ENCODE measurements at places on chromosomes 3 and 15.
A peak's percentile ranks its signal among the peaks of the same experiment; 100 is the strongest.

DNA sequence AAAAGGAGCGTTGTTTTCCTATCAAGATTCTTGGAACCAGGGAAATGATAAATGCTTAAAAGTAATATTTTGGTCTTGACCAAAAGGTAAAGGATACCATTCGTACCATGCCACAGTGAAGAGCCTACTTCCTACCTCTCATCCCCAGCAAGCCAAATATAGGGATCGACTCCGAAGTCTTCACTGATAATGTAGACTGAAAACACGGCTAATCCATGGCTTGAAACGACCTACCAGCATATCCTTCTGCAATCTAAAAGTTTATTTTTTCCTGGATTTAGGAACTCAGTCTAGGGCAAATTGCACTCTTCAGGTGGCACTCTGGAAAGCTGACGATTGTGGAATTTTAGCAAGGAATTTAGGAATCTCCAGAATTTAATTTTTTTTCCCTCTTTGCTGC, 1.9 kb upstream of the SEMA6D start:
- DNase-seq: no peak

- no peak for DNase-seq
Measured at GRCh38 chr3:33989229-33989628, 190.8 kb downstream of the PDCD6IP start.

GRCh38 chr15:36331531-36332275, 247.7 kb upstream of the CDIN1 start:
- no peak for DNase-seq

DNA sequence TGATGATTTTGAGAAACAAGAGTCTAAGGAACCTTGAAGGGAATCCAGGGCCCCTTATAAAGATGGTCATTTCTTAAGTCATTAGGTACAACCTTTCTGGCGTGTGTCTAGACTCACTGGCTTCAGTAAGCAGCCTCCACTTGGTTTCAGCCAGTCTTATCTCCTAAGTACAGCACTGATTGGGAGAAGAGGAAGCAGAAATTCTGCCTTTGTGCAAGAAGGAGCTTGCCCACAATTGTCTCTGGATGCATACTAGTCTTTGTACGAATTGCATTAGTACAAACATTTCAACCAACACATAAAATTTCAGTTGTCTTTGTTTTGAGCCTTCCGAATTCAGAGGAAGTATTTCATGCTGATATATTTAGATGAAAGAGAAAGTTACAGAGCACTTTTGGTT, 139.4 kb downstream of the SLCO3A1 start:
- DNase-seq: no peak

DNA sequence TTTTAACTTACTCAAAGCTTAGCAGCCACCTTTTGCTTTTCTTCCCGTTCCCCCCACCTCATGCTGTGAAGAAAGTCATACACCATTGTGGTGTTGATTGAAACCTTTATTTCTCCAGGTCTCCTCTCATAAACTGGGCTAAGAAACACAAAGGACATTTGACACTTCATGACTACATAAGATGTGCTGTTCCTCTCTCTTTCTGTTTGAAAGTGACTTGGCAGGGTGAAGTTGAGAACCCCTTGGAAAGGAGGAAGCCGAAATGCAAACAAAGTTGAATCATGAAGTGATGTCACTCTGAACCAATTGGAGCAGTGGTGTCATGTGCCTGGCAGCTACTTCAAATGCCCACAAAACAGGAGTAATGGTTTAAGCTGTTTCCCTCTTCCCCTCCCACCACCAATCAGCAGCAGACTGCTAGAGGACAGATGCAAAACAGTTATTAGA, 174.7 kb downstream of the IGF1R start:
- no peak for DNase-seq

GRCh38 chr3:187403768-187404288, 35.6 kb downstream of the RTP4 start:
- DNase-seq: peak; percentile 12

GRCh38 chr15:32831485-32831884, 113.7 kb downstream of the GREM1 start:
- no peak for DNase-seq

GRCh38 chr3:57840473-57840872, 84.4 kb downstream of the SLMAP start:
- no peak for DNase-seq

- no peak for DNase-seq
Measured at GRCh38 chr3:70506775-70507174, 194.3 kb upstream of the MDFIC2 start.

DNA sequence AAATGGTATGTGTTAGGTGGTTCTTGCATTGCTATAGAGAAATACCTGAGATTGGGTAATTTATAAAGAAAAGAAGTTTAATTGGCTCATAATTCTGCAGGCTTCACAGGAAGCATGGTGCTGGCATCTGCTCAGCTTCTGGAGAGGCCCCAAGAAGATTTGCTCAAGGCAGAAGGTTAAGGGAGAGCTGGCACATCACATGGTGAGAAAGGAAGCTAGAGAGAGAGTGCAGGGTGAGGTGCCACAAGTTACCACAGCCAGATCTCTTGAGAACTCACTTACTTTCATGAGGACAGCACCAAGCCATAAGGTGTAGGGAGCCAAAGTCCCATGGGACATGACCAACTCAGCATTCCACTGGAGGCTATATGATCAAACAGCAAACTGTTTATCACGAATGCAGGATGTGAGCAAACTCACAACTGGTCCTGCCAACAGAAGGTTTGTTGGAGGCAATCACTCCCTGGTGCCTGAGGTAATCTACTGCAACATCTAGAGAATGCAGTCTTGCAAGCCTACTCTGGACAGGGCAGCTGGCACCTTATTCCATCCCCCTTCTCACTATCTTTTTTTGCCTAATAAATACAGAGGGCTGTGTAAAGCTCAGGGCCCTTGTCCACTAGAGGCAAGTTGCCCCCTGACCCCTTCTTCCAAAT, 28.1 kb upstream of the CCR2 start:
- no peak for DNase-seq
